SW 1271 (cell line): ENCODE measurements at places on chromosomes 13 and 19.

GRCh38 chr13:59409211-59409610 is 754.5 kb downstream of the DIAPH3 start:
- DNase-seq = no peak

- DNase-seq = no peak
These were observed 132.2 kb downstream of the NUFIP1 start for GRCh38 chr13:44857061-44857460.

DNA sequence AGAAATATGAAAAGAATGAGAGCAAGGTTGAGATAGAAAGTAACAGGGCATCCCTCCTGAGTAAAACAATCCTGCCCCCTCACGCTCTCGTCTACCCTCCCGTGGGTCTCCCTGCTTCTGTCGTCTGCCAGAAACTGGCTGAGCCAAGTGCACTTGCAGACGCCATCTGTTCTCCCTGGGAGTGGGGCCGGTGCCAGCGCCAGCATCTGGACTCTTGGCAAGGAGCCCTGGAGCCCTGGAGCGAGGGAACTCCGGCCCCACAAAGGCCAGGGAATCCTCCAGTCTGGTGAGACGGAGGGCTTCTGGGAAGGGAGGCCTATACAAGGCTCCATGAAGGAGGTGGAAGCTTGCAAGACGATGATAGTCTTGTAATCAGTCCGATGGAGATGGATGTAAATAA is 2.3 kb upstream of the TMEM91 start:
- DNase-seq = no peak

- no peak for DNase-seq
These were observed 32.1 kb upstream of the SCEL start for GRCh38 chr13:77503398-77503797.

- DNase-seq = no peak
These were observed 723.8 kb downstream of the UQCRFS1 start for GRCh38 chr19:28489126-28489660.

DNA sequence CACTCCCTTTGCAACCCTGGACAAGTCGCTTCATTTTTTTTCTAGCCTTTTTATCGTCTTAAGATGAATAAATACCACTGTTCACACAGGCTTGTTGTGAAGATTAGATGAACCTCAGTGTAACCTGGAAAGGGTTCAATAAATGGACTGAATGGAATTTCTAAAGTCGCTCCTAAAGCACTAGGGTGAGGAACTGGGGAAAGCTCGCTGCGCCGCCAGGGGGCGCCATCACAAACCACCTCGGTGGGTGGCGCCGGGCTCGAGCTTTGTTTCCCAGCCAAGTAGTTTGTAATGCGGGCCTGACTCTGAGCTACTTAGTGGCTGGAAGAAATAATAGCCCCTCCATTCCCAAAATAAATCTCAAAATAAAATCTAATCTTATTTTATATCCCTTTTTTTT is 2.2 kb upstream of the CEACAM6 start:
- peak; percentile 13 for DNase-seq

DNA sequence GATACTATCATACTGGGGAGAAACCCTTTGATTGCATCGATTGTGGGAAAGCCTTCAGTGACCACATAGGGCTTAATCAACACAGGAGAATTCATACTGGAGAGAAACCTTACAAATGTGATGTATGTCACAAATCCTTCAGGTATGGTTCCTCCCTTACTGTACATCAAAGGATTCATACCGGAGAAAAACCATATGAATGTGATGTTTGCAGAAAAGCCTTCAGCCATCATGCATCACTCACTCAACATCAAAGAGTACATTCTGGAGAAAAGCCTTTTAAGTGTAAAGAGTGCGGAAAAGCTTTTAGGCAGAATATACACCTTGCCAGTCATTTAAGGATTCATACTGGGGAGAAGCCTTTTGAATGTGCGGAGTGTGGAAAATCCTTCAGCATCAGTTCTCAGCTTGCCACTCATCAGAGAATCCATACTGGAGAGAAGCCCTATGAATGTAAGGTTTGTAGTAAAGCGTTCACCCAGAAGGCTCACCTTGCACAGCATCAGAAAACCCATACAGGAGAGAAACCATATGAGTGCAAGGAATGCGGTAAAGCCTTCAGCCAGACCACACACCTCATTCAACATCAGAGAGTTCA is 12.9 kb upstream of the ZNF470 start:
- DNase-seq = no peak

GRCh38 chr19:2201473-2202148 is 34.5 kb downstream of the PLEKHJ1 start:
- DNase-seq = no peak

- no peak for DNase-seq
These were observed 1.7 kb upstream of the PTGER1 start for GRCh38 chr19:14476673-14477401.

DNA sequence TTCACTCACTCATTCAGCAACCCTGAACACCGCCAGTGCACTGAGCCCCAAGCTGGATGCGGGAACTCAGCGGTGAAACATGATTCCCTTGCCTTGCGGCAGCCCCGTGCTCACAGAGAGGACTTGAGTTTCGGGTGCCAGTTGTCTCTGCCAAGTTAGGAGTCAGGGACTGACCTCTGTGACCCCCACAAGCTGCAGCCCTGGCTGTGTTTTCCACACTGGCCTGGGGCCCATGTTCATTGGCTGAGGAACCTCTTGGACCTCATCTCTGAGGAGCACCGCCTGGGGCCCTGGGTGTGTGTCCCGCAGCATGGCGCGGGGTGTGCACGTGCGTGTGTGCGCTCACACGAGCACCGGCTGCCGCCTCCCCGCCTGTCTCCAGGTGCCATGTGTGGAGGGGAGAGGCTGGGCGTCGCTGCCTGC is 31.0 kb downstream of the CAPN12 start:
- DNase-seq = no peak

DNA sequence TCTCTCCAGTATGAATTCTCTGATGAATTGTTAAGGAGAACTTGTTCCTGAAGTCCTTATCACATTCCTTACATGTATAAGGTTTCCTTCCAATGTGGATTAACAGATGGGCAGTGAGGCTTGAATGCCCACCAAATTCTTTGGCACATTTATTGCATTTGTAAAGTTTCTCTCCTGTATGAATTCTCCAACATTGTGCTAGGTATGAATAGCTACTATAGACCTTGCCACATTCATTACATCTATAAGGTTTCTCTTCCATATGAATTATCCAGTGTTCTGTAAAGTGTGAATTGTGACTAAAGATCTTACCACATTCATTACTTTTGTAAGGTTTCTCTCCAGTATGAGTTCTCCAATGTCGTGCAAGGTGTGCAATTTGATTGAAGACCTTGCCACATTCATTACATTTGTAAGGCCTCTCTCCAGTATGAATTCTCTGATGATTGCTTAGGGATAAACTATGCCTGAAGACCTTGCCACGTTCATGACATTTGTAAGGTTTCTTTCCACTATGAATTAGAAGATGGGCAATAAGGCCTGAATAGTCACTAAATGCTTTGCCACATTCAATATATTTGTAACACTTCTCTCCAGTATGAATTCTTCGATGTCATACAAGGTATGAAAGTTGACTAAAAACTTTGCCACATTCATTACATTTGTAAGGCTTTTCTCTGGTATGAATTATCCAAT is 20.4 kb downstream of the ZNF578 start:
- DNase-seq = no peak

DNA sequence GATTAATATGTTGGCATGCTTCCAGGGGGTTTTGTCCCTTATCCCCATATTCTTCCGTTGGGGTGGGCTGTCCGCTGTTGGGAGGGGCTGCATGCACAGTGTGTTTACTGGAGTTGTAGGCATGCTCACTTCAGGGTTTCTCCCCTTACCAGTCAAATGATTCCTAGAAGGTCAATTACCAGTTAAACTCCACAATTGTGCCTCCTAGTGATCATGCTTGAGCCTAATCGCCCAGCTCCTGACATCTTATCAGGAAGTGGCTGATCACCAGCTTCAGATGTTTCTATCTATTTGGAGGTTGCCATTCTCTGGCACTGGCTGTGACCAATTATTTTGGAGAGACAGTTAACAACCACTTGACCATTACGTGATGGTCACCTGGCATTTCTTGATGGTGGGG is 1090.0 kb downstream of the SLITRK5 start:
- DNase-seq = no peak

DNA sequence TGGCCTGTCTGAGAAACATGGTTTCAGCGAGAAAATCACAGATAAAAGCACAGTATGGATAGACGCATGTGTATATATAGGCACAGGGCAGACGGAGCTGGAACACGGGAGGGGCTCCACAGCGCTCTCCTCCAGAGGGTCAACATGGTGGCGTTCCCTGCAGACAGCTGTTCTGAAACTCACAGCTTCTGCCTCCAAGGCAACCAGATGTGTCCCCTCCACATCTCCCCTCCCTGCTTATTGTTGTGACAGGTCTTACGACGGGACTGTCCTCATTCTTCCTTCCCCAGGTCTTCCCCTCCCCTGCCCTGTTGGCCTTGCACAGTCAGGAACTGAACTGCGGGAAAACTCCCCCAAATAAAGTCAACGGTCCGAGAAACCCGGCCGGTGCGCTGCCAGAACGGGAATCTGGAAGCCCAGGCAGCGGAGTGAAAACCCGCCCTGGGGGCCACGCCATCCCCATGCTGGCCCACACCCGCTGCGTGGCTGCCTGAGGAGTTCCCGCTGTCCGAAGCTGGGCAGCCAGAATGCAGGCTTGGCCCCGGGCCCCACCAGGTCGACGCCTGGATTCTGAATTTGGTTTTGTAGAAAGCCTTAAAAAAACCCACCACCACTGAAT is 2.6 kb upstream of the TIMM13 start:
- DNase-seq = no peak

- DNase-seq = peak; percentile 49
These were observed 5.2 kb upstream of the REXO1 start for GRCh38 chr19:1853295-1854038.

DNA sequence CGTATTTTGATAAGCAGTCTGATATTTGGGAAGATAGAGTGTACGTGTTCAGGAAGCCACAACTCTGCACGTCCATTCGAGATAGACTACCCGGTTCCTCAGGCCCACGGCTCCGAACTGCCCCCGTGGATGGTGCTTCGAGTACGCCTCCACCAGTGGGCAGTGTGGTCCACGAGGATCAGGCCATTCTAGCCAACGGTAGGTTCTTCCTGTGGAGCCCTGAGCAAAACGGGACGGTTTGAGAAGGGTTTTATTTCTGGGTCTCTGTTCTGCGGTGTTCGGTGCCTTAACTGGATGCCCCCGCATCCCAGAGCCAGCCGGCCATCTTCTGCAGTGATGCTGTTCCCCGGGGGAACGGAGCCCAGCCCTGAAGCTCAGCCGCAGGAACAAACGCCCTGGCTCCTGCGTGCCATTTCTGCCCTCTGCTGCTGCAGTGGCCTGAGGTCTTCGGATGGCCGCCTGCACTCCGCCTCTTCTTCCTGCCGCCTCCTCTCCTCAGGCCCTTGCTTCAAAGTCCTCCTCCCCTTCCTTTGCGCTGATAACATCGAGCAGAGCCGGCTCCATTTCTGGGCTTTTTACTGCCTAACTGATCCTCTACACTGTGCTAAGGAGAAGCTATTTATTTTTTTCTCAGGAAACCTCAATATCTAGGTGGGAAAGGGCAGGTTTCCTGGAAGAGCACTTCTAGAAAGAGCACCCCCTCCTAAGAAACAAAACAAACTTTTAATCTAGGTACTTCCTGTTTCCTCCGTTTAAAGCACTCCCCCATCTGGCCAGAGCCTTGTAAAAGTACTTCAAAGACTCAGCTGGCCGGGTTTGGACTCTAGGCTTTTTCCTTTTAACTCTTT is 36.2 kb upstream of the SLC46A3 start:
- DNase-seq = no peak

DNA sequence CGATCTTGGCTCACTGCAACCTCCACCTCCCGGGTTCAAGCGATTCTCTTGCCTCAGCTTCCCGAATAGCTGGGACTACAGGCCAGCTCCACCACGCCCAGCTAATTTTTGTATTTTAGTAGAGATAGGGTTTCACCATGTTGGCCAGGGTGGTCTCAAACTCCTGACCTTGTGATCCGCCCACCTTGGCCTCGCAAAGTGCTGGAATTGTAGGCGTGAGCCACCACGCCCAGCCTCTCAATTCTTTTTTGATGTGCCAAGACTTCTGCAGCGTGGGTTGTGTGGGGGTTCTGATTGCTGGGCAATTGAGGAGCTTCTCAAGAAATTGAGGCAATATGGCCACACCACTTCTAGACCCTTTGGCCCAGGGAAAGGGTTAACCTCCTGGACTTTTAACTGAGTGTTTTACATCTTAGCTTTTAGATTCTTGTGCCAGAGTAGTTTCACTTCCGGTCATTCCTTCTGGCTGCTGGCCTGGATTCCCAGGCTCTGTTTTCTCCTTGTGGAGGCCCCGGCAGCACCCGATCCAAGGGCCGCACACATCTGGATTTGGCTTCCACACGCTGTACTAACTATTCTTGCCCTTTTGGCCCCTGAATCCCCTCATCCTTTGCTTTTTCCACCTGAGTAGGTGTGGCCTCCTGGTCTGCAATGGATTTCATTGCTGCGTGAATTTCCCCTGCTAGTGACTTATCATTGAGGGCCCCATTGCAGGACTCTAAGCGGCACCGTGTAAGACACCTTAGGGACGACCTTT is 14.7 kb downstream of the SMARCA4 start:
- no peak for DNase-seq

- no peak for DNase-seq
These were observed 100.3 kb downstream of the ARHGEF7 start for GRCh38 chr13:111215081-111216047.

DNA sequence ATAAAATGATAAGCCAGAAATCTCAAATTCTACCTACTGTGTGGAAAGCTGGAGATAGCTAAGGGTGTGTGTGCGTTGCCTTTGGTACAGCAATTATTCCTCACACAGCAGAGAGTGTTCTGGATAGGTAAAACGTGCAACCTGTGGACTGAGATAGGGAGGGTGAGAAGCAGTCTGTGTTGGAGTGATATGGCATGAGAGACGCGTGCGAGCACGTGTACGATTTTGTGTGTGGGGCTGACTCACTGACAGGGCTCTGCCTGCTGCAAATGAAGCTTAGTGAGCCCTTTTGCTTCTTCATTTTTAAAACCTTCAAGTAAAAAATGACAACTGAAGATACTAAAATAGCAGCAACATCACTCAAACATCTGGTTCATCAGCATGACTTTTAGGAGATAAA is 35.7 kb upstream of the SLC10A2 start:
- DNase-seq = no peak

GRCh38 chr13:48783181-48783630 is 129.5 kb downstream of the CYSLTR2 start:
- DNase-seq = no peak

DNA sequence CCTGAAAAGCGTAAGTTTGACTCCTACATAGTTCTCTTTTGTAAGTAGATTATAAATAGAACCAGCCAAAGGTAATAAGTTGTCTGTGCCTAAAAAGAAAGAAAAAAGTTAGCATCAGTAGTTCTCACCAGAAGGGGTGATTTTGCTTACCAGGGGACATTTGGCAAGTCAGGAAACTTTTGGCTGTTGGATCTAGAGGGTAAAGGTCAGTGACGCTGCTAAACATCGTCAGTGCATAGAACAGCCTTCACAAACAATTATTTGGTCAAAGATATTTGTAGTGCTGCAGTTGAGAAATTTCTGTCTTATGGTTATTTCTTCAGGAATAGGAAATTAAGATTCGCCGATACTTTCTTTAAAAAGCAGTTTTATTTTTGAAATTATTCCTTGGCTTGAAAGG is 2.0 kb downstream of the USPL1 start:
- DNase-seq = no peak
